ENCODE measurements at places on chromosomes 1 and 21.
A peak's percentile ranks its signal among the peaks of the same experiment; 100 is the strongest.

GRCh38 chr1:157961805-157962762 is 31.4 kb upstream of the KIRREL1 start:
- no peak overlapping the region for H3K27ac ChIP-seq
- DNase-seq: no peak
- no peaks in the 10 kb centered on the region for H3K4me1 ChIP-seq

DNA sequence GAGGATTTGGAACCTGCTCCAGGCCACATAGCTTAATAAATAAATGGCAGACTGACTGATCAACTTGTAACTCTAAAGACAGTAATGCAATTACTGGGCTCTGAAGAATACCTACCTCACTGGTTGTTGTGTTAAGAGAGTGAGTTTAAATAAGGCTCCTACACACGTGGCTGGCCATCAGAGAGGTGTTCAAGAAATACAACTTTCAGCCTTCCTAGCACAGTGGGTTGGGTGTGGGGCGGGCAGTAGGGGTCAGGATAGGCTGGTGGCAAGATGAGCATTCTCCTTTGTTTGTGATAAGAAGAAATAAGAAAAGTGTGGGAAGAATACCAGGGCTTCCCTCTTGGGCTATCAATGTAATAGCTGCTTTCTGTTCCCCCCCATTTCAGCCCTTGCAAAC is 151.3 kb downstream of the DAB1 start:
- H3K27me3 ChIP-seq: no peaks in the 10 kb centered on the region
- no peak overlapping the region for H3K27ac ChIP-seq
- DNase-seq: no peak
- H3K36me3 ChIP-seq: no peaks in the 10 kb centered on the region
- H3K4me3 ChIP-seq: no peak overlapping the region

DNA sequence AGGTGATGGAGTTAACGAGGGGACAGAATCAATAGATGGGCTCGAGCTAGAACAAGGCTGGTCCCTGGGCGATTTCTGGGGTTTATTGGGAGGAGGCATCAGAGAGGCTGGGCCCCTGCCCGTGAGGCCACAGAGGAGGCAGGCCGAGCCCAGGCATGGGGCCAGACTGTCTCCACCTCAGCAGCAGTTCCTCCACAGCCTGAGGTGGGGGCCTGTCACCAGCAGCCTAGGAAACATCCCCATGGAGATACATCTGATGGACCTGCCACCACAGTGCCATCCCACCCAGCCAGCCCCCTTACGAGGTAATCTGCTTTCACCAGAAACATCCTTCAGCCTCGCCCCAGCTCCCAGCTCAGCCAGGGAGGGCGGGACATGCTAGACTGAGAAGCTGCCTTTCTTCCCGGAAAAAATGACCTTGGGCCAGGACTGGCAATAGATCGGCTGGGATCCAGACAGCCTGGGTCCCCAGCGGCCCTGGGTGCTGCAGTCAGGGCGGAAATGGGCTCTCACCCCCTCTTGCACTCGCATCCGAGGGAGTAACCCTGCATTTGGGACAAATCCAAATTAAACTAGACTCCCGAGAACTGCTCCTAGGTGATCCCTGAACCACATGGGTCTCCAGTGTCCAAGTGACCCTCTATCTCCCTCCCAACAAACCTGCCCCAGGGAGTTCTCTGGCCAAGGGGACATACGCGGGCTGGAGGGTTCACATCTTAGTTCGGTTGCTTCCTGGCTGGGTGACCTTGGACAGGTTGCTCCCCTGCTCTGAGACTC is 10.0 kb upstream of the EPHA8 start:
- DNase-seq: no peak
- no peaks in the 10 kb centered on the region for H3K27me3 ChIP-seq
- H3K36me3 ChIP-seq: no peaks in the 10 kb centered on the region
- no peaks in the 10 kb centered on the region for H3K4me1 ChIP-seq
- no peak overlapping the region for H3K4me3 ChIP-seq

DNA sequence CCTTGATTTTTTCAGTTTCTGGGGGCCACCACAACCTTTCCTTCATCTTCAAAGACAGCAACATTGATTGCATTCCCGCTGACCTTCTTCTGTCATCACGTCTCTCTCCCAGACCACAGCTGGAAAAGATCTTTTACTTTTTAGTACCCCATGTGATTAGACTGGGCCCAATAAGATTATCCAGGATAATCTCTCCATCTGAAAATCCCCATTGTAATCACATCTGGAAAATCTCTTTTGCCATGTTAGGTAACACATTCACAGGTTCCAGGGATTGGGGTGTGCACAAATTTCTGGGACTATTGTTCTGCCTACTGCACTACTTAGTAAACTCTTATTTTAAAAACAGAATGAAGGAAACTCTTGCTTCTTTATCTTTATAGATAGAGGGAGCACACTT is 47.1 kb upstream of the INSL5 start:
- no peaks in the 10 kb centered on the region for H3K36me3 ChIP-seq
- no peaks in the 10 kb centered on the region for H3K27me3 ChIP-seq
- H3K4me3 ChIP-seq: no peak overlapping the region

DNA sequence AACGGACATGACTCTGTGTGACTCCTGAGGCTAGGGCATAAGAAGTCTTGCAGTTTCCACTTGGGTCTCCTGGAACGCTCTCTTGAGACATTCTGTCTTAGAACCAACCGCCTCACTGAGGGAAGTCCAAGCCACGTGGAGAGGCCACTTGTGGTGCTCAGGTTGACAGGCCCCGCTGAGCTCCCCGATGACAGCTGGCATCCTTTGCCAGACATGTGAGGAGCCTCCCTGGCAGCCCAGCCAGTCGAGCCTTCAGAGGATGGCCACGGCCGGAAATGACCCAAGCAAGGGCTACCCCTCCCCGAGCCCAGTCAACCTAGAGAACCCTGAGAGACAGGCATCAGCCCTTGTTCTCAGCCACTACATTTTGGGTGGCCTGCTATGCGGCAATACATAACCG is 20.7 kb downstream of the PLEKHA6 start:
- no peak overlapping the region for H3K27ac ChIP-seq
- H3K4me1 ChIP-seq: no peaks in the 10 kb centered on the region
- no peak overlapping the region for H3K4me3 ChIP-seq
- no peak for DNase-seq
- no peaks in the 10 kb centered on the region for H3K27me3 ChIP-seq
- H3K36me3 ChIP-seq: no peaks in the 10 kb centered on the region

DNA sequence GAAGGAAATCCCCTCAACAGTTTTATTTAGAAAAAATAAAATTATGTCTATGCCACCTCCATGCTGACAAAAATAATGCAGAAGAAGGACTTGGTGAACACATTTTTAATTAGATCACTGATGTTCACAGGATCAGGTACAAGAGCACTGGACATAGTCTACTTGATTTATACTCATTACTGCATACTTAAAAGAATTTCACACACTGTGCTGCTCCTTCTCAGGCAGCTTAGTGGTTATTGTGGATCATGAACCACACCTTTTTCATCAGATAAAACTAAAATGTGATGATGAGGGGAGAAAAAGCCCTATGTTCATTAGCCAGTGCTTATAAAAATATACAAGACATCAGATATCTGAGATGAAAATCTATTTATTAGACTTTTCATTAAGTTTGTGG is 103.3 kb upstream of the DPH5 start:
- H3K4me3 ChIP-seq: no peak overlapping the region
- DNase-seq: no peak
- H3K36me3 ChIP-seq: no peaks in the 10 kb centered on the region
- no peaks in the 10 kb centered on the region for H3K4me1 ChIP-seq

- H3K4me1 ChIP-seq: peaks cover 9% of the 10 kb centered on the region
- H3K36me3 ChIP-seq: peaks cover 4% of the 10 kb centered on the region
- peak overlapping the region; percentile 85 for H3K27ac ChIP-seq
- peak overlapping the region; percentile 92 for H3K4me3 ChIP-seq
These were observed 772 bp downstream of the ADAM15 start for GRCh38 chr1:155051777-155052398.

- no peaks in the 10 kb centered on the region for H3K36me3 ChIP-seq
- no peak overlapping the region for H3K27ac ChIP-seq
- no peak for DNase-seq
- H3K4me1 ChIP-seq: no peaks in the 10 kb centered on the region
- H3K27me3 ChIP-seq: no peaks in the 10 kb centered on the region
- no peak overlapping the region for H3K4me3 ChIP-seq
These were observed 86.8 kb upstream of the BCAR3 start for GRCh38 chr1:93768380-93768863.

- no peak overlapping the region for H3K4me3 ChIP-seq
- H3K36me3 ChIP-seq: no peaks in the 10 kb centered on the region
- DNase-seq: no peak
- H3K27me3 ChIP-seq: no peaks in the 10 kb centered on the region
- H3K4me1 ChIP-seq: no peaks in the 10 kb centered on the region
- no peak overlapping the region for H3K27ac ChIP-seq
These were observed 919 bp downstream of the CHI3L1 start for GRCh38 chr1:203185585-203185984.
